ENCODE measurements at places on chromosomes 2 and 18.
A peak's percentile ranks its signal among the peaks of the same experiment; 100 is the strongest.

DNA sequence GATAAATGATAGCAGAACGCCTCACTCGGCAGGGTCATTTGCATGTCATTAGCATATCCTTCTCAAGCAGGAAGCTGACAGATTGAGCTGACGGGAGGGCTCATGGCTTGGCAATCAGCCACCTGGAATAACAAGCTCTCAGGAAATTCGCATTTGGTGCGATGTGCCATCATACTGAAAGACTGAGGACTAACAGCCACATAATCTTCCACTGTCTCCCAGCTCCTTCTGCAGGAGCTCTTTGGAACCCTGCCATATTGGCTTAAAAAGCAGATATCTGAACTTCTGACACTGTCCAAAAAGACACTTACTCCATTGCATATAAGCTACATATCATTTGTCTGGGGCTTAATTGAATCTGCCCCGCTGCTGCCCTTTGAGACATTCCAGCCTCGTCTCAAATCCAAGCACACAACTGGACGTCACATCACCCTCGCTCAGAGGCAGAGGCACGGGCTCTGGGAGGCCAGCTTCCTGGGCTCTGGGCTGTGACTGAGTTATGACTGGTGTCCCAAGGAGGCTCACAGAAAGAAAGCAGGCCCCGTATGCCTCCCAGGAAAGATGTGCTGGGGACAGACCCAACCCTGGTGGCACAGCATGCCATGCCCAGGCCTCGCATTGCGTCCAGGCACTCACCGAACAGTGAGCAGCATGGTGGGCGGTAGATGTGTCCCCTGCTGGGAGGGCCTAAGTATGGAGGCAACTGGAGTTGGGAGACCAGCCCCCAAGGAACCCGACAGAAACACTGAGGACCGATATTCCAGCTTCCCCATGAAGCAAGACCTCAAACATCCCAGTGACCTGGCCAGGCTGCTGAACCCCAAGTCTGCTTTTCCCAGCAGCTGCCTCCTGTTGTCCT is 228.0 kb downstream of the ATAD2B start:
- no peak for DNase-seq

DNA sequence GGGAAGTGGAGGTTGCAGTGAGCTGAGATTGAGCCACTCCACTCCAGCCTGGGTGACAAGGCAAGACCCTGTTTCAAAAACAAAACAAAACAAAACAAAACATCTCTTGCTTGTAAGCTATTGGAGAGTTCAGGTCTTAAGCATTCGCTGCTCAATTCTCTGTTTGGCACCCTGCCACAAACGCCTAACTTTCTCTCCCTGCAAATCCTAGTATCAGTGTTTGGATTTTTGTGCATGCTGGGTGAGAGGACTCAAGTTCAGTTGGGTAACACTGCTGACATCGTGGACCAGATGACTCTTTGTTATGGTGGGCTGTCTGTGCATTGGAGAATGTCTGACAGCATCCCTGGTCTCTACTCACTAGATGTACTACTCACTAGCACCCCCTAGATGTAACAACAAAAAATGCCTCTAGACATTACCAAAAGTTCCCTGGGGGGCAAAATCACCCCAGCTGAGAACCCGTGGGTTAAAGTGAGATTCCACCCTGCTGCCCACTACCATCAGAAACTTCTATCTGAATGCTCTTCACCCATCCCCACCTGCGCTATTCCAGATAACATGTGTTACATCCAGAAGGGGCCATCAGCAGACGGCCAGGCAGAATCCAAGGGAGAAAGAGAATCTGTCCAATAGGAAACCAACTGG is 50.9 kb downstream of the CACNB4 start:
- no peak for DNase-seq

DNA sequence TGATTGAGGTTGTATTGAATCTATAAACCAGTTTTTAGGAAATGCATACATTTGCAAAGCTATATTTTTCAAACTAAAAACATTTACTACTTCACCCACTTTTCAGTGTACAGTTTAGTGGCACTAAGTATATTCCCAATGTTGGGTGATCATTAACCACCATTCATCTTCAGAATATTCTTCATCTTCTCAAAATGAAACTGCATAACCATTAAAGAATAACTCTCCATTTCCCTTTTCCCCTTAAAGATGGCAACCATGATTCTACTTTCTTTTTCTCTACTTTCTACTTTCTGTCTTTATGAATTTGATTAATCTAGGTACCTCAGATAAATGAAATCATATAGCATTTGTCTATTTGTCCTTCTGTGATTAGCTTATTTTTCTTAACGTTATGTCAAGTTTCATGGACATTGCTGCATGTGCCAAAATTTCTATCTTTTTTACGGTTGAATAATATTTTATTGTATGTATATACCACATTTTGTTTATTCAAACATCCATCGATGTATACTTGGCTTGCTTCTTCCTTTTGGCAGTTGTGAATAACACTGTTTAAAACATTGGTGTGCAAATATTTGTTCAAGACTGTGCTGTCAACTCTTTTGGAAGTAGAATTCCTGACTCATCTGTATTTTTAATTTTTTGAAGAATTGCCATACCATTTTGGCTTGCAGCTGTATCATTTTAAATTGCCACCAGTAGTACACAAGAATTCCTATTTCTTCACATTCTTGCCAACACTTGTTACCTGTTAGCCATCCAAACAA is 104.9 kb downstream of the RPRM start:
- no peak for DNase-seq

- no peak for DNase-seq
Measured at GRCh38 chr2:30797381-30798015, 9.7 kb downstream of the CAPN13 start.

DNA sequence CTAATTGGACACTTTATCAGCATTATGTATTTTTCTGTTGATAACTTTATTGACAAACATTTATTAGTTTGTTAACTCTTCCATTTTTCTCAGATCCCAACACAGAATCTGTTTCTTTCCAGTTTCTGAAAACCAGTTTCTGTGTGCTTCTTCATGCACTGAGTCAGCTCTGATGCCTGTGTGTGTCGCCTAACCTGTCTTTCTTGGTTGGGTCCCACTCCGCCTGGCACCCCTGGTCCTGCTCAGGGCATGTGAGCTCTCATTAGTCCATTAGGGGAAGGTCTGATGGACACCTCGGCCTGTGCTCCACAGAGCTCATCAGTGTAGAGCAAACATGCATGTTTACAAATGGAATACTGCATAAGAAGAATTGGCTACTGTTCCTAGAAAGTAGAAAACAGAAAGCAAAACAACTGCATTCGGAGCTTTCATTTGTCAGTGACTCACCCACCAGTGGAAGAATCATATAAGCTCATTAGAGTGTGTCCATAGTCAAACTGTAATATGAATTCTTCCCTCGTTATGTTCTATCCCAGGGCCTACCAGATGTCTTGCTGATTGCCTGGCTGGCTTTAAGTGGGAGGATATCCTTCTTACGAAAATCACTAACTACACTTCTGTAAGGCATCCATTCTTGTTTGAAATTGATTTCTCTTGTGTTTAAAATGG is 137.7 kb downstream of the SNTG2 start:
- no peak for DNase-seq

DNA sequence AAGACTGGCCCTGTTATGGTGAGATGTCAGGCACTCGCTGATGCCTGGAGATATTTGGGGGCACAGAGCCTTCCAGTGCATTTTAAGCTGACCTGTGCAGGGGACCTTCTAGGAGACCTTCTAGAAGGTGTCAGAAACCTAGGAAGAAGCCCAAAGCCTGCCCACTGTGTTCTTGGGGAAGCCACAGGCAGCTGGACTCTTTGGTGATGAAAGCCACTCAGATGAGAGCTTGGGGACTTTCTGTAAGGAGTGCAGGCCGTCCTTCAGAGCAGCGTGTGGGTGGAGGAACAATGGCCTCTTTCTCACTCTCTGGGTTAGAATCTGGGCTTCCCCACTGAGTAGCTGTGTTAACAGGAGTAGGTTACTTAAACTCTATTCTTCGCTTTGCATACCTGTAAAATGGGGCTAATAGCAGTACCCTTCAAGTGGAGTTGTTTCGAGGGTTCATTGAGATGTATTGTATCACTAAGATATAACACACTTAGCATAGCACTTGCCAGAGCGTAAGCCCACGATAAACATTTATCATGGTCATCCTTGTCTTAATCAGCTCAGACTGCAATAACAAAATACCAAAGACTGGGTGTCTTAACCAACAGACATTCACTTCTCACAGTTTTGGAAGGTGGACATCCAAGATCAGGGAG is 322.3 kb upstream of the EPAS1 start:
- DNase-seq: no peak

DNA sequence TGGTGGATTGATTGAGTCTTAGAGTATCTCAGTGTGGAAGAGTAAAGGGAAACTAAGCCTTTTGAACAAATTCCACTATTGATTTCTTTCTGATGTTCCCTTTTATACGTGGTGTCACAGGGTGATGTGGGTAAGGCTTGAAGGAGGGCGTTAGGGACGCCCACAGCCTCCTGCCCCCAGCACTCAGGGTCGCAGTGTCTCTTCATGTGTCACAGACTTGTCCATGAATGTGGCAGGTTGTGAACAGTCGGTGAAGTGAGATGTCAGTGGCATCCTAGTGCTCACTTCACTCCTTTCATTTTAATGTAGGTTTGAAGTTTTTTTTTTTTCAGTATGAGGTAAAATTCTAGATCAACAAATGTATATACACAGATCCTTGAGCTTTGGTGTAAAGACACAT is 123.2 kb upstream of the IL1R2 start:
- no peak for DNase-seq

GRCh38 chr18:28013066-28013465 is 163.9 kb downstream of the CDH2 start:
- DNase-seq: no peak

GRCh38 chr2:64374686-64375085 is 79.3 kb upstream of the LGALSL start:
- no peak for DNase-seq

DNA sequence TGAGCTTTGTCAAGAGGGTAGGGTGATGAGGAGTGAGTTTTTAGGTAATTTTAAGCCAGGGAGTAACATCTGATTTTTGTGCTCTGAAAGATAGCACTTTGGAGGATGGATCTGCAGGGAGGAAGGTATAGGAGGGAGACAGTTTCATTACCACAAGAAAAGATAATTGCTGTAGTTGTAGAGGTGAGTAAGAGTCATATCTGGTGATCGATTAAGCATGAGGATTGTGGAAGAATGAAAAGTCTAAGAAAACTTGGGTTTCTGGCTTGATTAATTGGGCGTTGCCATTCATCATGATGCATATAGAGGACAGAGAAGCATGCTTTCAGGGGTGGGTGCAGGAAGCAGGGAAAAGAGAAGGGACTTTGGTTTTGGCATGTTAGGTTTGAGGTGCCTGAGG is 18.5 kb downstream of the KCMF1 start:
- DNase-seq: no peak

GRCh38 chr2:183375821-183376220 is 251.6 kb downstream of the NUP35 start:
- no peak for DNase-seq

GRCh38 chr2:214135966-214136365 is 274.9 kb upstream of the VWC2L start:
- no peak for DNase-seq

GRCh38 chr2:105929516-105929915 is 184.8 kb downstream of the NCK2 start:
- peak; percentile 53 for DNase-seq

GRCh38 chr18:62814132-62814759 is 98.9 kb downstream of the PHLPP1 start:
- no peak for DNase-seq

DNA sequence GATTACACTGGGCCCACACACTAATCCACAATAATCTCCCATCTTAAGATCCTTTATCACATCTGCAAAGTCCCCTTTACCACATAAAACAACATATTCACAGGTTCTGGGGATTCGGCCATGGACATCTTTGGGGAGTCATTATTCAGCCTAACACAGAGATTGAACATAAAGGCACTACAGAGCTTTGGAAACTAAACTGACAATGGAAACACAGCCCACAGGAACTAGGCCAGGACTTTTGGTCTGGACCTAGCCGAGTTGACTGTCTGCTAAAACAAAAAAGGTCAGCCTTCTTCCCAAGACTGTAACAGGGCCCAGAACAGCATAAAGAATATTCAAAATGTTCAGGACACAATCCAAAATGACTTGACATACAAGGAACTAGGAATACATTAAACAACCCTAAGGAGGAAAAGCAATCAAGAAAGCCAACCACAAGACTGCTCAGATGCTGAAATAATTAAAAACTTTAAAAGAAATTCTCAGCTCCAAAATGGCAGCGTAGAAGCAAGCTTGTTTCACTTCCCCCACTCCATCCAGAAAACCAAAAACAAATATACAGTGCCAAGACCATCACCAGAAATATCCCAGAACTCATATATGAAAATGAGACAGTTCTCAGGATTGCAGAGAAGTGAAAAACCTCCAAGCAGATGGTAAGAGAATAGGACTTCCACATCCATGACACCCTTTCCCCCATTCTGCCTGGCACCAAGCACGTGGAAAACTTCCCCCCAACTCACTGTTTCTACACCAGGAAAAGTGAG is 207.8 kb downstream of the ATAD2B start:
- DNase-seq: no peak

DNA sequence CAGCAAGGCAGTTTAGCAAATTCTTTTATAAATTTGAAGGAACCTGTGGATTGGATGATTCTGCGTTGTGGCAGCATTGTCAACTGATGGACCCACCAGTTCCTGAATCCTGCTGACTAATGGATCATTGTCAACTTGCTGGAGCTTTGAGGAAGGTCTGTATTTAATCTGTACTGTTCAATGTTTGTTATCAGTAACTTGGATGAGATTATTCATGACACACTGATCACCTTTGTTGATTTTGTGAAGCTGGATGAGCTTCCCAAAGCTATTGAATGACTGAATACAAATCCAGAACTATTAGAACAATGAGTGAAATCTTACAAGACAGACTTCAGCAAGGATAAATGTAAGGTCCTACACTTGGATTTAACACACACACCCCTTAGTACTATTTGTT is 101.3 kb downstream of the AQP4 start:
- DNase-seq: no peak

DNA sequence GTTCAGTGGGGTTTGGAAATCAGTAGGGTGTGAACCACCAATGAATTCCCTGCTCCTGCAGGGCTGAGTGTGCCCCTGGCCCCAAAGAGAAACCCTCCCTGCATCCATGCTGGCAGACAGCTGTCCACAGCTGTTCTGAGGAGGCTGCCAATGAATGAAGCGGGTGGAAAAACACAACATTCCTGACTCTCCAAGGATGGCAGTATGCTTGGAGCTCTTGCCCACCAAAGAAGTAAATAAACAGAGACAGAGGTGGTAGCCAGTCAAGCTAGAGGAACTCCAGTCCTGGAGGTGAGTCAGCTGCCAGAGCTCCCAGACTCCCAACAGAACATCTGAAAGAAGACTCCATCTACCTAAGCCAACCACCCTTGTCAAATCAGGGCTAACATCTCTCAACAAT is 6.2 kb downstream of the ZBTB7C start:
- no peak for DNase-seq

DNA sequence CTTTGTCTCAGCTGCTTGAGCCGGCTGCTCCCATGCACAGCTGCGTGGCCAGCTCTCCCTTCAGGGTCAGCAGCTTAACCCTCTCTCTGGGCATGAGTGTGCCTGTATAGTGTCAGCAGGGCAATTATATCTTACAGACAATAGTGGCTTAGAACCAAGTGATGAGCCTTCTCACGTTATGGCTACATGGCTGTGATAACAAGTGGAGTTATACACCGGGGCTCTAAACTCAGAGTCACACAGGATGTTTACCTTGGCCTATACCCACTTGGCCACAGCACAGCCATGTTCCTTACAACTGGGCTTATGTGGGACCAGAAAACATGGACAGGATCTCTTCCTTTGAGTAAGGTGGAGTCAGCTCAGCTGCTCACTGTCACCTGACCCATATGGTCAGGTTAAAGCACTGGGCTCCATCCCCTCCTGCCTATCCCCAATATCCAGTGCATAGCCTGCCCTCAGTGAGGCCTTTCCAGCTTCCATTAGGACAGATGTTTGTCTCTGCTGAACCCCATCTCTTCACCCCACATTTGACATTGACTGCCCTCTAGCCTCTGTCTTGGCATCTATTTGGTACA is 294.2 kb upstream of the NCKAP5 start:
- DNase-seq: no peak
